Bone marrow (tissue), 2 donors: ENCODE measurements at places on chromosomes 1 and 21.
A peak's percentile ranks its signal among the peaks of the same experiment; 100 is the strongest.

- DNase-seq = no peak
Measured at GRCh38 chr1:167573035-167573434, 19.5 kb upstream of the CREG1 start.

GRCh38 chr1:6770751-6771440, 14.4 kb upstream of the CAMTA1 start:
- DNase-seq = no peak

- no peak for DNase-seq
Measured at GRCh38 chr1:29820401-29820800, 584.1 kb downstream of the PTPRU start.

GRCh38 chr21:36791180-36791579, 92.3 kb downstream of the SIM2 start:
- no peak for DNase-seq

GRCh38 chr1:211724687-211725196, 49.3 kb upstream of the NEK2 start:
- DNase-seq = no peak

GRCh38 chr1:10507111-10507879, 32.5 kb downstream of the PEX14 start:
- DNase-seq = no peak

- DNase-seq = no peak
Measured at GRCh38 chr1:236774926-236775325, 20.2 kb upstream of the MTR start.

- DNase-seq = no peak
Measured at GRCh38 chr1:55376897-55377296, 161.7 kb upstream of the USP24 start.

GRCh38 chr1:5645135-5645399, 347.2 kb downstream of the NPHP4 start:
- DNase-seq = no peak

- DNase-seq = no peak
Measured at GRCh38 chr21:44510109-44510507, 29.9 kb downstream of the KRTAP10-1 start.

GRCh38 chr1:31327381-31327780, 30.5 kb downstream of the ZCCHC17 start:
- DNase-seq = no peak

DNA sequence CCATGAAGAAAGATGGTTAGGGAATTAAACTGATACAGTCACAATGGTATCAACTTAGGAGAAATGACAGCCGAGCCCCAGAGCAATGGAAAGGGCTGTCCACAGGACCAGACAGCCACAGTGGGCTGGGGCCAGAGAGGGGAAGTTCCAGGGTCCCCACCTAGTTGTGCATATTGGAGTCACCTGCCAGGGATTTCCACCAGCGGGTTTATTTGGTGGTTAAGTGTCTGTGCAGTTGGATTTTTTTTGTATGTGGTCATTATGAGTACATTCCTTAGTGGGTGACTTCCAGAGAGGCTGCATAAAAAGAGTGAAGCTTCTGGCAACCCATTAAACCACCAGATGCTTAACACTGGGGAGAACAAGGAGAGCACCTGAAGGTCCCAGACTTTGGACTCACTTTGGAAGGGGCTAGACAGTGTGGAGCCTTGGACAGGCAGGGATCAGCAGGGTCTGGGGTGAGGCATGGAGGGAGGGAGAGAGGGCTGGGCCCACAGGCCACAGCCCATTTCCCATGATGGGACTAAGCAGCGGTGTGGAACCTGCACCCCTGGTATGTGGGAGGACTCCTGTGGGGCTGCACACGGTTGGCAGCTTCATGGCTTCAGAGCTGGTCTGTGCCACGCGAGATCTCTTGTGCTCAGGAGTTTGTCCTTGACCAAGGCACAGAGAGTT, 7.8 kb upstream of the PTTG1IP start:
- DNase-seq = no peak

GRCh38 chr1:230268371-230269170, 157.6 kb downstream of the PGBD5 start:
- peak; percentile 78 for DNase-seq

GRCh38 chr1:109794319-109795132, 30.8 kb upstream of the EPS8L3 start:
- no peak for DNase-seq

DNA sequence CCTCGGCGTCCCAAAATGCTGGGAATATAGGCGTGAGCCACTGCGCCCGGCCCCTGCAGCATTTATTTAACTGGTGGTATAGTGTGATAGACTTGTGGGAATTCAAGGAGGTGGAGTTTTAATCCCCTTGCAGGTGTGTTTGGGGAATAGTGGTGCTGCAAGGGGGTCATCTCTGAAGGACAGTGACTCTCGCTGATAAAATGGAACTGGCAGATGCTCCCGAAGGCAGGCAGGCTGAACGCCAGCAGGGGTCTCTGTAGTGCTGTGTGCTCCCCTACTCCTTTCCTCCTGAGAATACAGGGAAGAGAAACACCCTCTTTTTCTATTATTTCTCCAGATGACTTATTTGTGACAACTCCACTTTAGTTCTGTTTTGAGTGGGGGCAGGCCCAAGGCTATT, 4.0 kb downstream of the OSCP1 start:
- DNase-seq = peak; percentile 6

- DNase-seq = no peak
Measured at GRCh38 chr1:240967070-240967724, 355.2 kb upstream of the GREM2 start.

GRCh38 chr21:35057428-35057827, 8.3 kb upstream of the RUNX1 start:
- no peak for DNase-seq

DNA sequence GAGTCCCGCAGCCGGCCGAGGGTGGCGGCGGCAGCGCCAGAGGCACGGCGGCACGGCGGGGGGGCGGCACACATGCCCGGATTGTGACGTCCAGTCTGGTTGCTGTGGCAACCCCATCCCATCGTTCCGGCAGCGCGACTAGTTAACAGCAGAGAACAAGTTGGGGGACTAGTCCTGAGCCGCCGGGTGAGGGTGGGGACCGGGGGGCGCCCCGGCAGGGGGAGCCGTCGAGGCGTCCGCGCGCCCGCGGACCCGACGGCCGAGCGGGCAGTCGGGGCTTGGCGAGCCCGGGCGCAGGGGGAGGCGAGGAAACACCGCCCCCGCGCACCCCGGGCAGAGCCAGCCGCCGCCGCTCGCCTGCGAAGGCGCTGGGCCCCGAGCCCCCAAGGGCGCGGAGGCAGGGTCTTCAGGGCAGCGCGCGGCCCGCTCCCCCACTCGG, at the start of gene CHD5:
TSS of gene CHD5 (minus strand) at position 54 of the 439 bp plus-strand sequence. CDS start 298 bp downstream, outside the sequence.
- no peak for DNase-seq

DNA sequence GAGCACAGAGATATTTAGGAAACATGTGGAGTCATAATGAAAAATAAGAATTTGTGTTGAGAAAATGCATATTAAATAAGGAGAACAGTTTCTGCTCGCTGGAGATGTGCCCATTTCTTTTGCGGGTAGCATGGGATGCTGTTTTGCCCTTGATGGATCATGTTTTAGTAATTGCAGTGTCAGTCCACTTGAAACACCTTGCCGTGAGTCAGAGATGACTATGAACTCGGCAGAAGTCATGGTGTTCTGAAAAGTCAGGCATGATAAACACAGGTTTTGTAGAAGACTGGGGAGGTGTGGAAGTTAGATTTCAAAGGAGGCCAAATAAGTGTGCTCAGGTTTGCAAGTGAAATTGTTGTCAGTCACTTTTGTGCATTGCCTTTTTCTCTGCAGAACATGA, 315.0 kb upstream of the LRRC7 start:
- DNase-seq = no peak
